Spleen (tissue), 13 donors: ENCODE measurements at places on chromosomes 12 and 14. TPM values are rescaled to one million over a fixed set of nuclear protein-coding genes. Genes with fewer than 3 reads are reported as not detected.

Gene GSC
- not detected for total RNA-seq

Gene E2F7
- 0.85 TPM for total RNA-seq

Gene KRT6C
- total RNA-seq: not detected

DNA sequence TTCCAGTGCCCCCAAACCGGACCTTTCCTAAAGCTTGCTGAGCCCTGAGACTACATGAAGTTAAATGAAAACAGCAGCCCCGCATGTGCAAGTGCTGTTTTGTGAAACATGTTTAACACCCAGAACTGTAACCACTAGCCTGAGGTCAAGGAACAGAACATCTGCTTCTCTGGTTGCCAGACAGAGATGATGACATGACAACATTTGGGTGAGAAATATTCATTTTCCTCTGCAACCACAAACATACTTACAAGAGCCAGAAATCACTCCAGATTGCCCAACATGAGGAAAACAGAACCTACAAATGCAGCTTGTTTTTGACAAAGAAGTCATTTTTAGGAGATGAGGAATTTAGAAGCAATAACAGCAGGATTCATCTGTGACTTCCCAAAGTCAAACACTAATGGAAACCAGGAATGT, 110.4 kb downstream of the BCAT1 start:
- H3K4me3 ChIP-seq: no peak overlapping the region
- DNase-seq: no peak
- no peaks in the 10 kb centered on the region for H3K27me3 ChIP-seq

- H3K27ac ChIP-seq: peak overlapping the region; percentile 71
- H3K27me3 ChIP-seq: no peaks in the 10 kb centered on the region
- H3K36me3 ChIP-seq: no peaks in the 10 kb centered on the region
- no peak overlapping the region for H3K4me3 ChIP-seq
- peaks cover 11% of the 10 kb centered on the region for H3K4me1 ChIP-seq
Measured at GRCh38 chr12:119691202-119691810, 23.4 kb downstream of the PRKAB1 start.

DNA sequence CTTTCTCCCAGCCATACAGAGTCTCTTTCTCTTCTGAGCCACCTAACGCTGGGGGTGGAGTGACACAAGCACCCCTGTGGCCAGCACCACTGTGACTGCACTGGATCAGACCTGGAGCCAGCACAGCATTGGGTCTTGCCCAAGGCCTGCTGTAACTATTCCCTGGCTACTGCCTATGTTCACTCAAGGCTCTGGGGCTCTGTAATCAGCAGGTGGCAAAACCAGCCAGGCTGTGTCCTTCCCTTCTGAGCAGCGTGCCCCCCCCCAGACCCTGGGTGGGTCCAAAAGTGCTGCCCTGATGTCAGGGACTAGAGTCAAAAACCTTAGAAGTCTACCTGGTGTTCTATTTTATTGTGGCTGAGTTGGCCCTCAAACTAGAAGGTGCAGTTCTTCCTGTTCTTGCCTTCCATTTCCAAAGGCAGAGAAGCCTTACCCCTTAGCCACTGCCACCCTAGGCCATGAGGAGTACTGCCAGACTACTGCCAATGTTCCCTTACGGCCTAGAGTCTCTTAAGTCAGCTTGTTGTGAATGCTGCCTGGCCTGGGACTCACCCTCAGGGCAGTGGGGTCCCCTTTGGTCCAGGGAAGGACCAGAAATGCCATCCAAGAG, 49.9 kb downstream of the PELI2 start:
- H3K36me3 ChIP-seq: no peaks in the 10 kb centered on the region
- H3K4me3 ChIP-seq: no peak overlapping the region
- H3K4me1 ChIP-seq: no peaks in the 10 kb centered on the region
- H3K27me3 ChIP-seq: no peaks in the 10 kb centered on the region
- no peak overlapping the region for H3K27ac ChIP-seq

- H3K27me3 ChIP-seq: no peaks in the 10 kb centered on the region
- H3K36me3 ChIP-seq: peaks cover 69% of the 10 kb centered on the region
- H3K27ac ChIP-seq: peak overlapping the region; percentile 93
- H3K4me3 ChIP-seq: no peak overlapping the region
- DNase-seq: peak; percentile 62
Measured at GRCh38 chr12:57474430-57474829, 5.2 kb downstream of the ARHGAP9 start.

DNA sequence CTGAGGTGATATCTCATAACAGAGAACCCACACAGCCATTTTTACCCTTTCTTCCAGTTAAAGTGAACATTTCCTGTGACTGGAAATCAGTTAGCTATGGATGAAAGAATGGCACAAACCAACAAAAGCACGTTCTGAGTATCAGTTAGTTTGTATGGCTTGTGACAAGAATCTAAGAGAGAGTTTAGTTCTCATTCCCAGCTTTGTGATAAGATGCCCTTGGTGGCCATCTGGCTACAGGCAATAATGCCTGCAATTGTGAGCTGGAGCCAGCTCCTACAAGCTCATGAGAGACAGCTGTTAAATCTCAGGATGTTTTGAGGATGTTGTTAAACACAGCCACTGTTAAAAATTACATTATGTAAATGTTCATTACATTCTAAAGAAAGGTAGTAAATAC, 122.0 kb upstream of the FRMD6 start:
- H3K27ac ChIP-seq: no peak overlapping the region
- H3K4me3 ChIP-seq: no peak overlapping the region
- DNase-seq: no peak
- H3K36me3 ChIP-seq: no peaks in the 10 kb centered on the region
- peaks cover 10% of the 10 kb centered on the region for H3K4me1 ChIP-seq
- no peaks in the 10 kb centered on the region for H3K27me3 ChIP-seq

- no peaks in the 10 kb centered on the region for H3K27me3 ChIP-seq
- no peak overlapping the region for H3K4me3 ChIP-seq
- no peak for DNase-seq
- H3K36me3 ChIP-seq: no peaks in the 10 kb centered on the region
- no peak overlapping the region for H3K27ac ChIP-seq
Measured at GRCh38 chr12:111221062-111222026, 147.6 kb downstream of the PHETA1 start.

GRCh38 chr12:61213646-61214045, 1046.6 kb upstream of the USP15 start:
- no peak overlapping the region for H3K27ac ChIP-seq
- H3K4me1 ChIP-seq: no peaks in the 10 kb centered on the region
- no peak for DNase-seq
- H3K4me3 ChIP-seq: no peak overlapping the region
- H3K36me3 ChIP-seq: no peaks in the 10 kb centered on the region

- peak overlapping the region; percentile 42 for H3K27ac ChIP-seq
- H3K4me1 ChIP-seq: peaks cover 25% of the 10 kb centered on the region
- no peak overlapping the region for H3K4me3 ChIP-seq
- no peaks in the 10 kb centered on the region for H3K27me3 ChIP-seq
- no peak for DNase-seq
Measured at GRCh38 chr14:54667026-54667744, 100.3 kb downstream of the SAMD4A start.

- DNase-seq: peak; percentile 95
- peak overlapping the region; percentile 75 for H3K4me3 ChIP-seq
- peaks cover 39% of the 10 kb centered on the region for H3K36me3 ChIP-seq
- no peaks in the 10 kb centered on the region for H3K27me3 ChIP-seq
- H3K27ac ChIP-seq: peak overlapping the region; percentile 100
Measured at GRCh38 chr14:77027538-77028383, 747 bp downstream of the IRF2BPL start.

DNA sequence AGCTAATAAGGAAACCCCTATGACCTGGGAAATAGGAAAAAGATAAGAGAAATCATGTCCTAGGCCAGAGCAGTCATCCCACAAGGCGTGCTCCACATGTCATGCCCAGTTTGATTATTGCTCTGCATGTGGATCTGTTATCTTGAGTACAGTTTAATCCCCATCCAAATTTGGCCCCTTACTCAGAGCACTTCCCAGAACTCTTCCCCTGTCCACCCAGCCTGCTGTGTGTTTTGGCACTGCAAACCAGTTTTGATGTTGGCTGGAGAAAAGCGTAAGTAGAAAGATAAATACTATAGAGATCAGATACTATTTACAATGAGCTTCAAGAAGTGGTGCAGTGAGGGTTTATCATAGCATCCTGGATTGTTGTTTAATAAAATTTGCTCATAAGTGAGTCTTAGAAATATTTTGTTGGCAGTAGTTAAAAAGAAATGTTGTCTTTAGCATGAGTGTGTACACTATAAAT, 83.8 kb downstream of the PTPRB start:
- no peak for DNase-seq
- H3K27ac ChIP-seq: no peak overlapping the region
- H3K27me3 ChIP-seq: no peaks in the 10 kb centered on the region
- H3K4me3 ChIP-seq: no peak overlapping the region
- no peaks in the 10 kb centered on the region for H3K4me1 ChIP-seq
